ENCODE measurements at places on chromosomes 3 and 15. TPM values are rescaled to one million over a fixed set of nuclear protein-coding genes. Genes with fewer than 3 reads are reported as not detected.

CP gene
- 14.5 TPM for polyA plus RNA-seq

DZIP1L gene
- polyA plus RNA-seq, result 2.6 TPM

DNA sequence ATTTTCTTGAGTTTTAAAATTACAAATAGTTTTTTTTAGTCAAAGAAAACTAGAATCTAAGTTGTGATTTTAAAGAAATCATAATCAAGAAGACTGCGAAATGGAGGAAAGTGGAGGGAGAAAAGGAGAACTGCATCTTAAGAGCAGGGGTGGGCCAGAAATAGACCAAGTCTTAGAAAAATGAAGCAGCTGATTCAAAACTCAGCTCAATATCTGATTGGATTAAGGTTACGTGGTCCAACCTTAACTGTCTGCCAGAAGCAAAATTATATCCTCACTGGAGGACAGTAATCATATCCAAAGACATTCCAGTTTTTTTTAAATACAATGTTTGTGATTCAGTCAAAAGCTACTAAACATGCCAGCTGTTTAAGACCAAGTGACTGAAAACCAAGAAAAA lies 41.4 kb downstream of the CHSY1 start:
- DNase-seq, result no peak

DNA sequence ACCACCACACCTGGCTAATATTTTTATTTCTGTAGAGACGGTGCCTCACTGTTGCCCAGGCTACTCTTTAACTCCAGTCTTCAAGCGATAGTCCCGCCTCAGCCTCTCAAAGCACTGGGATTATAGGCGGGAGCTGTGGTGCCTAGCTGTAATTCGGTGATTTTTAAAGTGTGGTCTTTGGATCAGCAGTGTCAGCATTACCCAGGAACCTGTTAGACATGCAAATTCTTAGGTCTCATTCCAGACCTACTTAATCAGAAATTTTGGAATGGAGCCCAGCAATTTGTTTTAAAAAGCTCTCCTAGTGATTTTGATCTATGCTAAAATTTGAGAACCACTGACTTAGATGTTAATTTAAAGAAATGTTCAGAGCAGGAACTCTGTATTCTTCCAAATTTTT lies 51.9 kb downstream of the GOLM2 start:
- DNase-seq, result no peak

DNA sequence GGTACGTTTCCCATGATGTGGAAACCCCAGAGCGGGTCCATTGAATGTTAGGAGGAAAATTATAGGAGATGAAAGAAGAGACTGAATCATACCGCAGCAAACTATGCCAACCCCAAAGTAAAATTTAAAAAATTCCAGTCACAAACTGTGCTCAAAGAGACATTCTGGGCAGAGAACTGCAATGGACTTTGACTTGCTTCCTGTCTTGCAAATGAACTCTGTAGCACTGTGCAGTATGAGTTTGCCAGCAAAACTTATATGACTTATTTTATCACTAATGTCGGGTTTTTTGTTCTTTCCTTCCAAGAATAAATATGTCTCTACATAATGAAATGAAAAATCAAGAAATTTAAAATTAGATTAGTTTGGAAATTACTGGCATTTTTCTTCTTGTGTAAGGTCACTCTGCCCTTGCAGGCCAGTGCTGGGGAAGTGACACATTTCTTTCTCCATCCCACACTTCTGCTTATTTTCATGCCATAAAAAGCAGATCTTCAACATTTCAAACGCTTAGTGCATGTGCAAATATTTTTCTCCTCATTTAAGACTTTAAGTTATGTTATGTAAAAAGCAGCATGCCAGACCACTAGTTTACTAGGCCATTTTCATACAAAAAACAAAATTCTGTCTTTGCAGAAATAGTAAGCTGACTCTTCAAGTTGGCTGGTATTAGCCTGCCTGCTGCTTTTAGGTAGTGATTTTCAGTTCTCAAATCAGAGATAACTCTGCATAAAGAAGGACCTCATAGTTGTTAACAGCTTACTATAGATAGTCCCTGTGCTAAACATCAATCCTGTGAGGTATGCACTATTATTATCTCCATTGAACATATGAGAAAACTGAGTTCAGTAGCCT lies 32.2 kb upstream of the SSR3 start:
- no peak for DNase-seq

All from right cardiac atrium (tissue), 5 donors.